ENCODE measurements at places on chromosomes 11 and 22. TPM values are rescaled to one million over a fixed set of nuclear protein-coding genes. Genes with fewer than 3 reads are reported as not detected.
A peak's percentile ranks its signal among the peaks of the same experiment; 100 is the strongest.

DNA sequence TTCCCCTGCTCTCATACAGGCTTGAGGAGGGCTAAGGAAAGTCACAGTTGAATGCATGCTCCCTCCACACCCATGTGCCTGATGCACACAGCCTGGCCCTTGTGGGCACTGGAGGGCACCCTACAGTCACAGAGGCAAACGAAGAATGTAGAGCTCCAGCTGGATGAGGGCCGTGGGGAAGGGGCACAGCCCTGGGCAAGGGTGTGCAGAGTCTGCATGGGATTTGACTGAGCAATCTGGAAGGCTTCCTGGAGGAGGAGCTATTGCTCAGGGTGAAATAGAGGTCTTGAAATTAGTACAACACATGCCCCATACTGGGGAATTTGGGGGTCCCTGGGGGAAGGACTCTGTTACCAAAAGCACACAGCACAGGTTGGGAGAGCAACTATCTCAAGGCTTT lies 64.0 kb downstream of the KCNQ1 start:
- no peaks in the 10 kb centered on the region for H3K4me1 ChIP-seq
- no peaks in the 10 kb centered on the region for H3K36me3 ChIP-seq
- H3K4me3 ChIP-seq = no peak overlapping the region
- DNase-seq = no peak

The OR4D6 gene
- not detected for total RNA-seq

The CHRNA10 gene
- 0.36 TPM for total RNA-seq

- H3K4me3 ChIP-seq = no peak overlapping the region
- no peaks in the 10 kb centered on the region for H3K36me3 ChIP-seq
- no peak overlapping the region for H3K27ac ChIP-seq
- no peaks in the 10 kb centered on the region for H3K27me3 ChIP-seq
Observed at GRCh38 chr11:128555606-128556005, 31.8 kb downstream of the ETS1 start.

The PHOX2A gene
- total RNA-seq = not detected

GRCh38 chr11:60211206-60211605 lies 28.3 kb upstream of the MS4A6A start:
- no peaks in the 10 kb centered on the region for H3K36me3 ChIP-seq
- H3K4me1 ChIP-seq = no peaks in the 10 kb centered on the region
- H3K27me3 ChIP-seq = no peaks in the 10 kb centered on the region
- no peak overlapping the region for H3K27ac ChIP-seq
- H3K4me3 ChIP-seq = no peak overlapping the region

DNA sequence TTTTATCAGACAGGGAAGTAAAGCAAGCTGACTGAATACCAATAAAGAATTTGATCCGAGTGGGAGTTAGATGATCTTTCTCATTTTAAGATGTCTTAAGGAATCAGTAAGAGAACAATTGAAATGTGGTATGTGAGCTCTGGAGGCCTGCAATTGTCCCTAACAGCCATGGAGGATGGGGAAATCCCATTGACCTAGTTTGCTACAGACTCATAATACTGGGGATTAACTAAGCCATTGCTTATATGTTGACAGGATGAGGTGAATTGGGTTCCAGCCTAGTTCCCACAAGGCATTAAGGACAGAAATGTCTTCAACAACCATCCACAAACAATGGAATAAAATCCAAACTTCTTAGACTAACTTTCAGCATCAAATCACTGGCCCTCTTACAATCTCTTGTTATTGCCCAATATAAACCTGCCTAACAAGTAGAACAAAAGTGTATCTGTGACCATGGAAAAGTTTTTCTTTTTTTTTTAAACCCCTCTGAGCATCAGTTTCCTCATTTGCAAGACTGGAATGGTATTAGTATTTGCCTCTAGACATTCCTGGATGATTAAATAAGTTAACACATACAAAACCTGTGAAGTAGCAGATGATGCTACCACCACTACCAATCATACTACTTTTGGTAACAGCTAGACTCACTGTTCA lies 773.2 kb downstream of the DLG2 start:
- H3K27me3 ChIP-seq = no peaks in the 10 kb centered on the region
- DNase-seq = no peak
- no peaks in the 10 kb centered on the region for H3K4me1 ChIP-seq
- H3K27ac ChIP-seq = no peak overlapping the region
- no peak overlapping the region for H3K4me3 ChIP-seq

DNA sequence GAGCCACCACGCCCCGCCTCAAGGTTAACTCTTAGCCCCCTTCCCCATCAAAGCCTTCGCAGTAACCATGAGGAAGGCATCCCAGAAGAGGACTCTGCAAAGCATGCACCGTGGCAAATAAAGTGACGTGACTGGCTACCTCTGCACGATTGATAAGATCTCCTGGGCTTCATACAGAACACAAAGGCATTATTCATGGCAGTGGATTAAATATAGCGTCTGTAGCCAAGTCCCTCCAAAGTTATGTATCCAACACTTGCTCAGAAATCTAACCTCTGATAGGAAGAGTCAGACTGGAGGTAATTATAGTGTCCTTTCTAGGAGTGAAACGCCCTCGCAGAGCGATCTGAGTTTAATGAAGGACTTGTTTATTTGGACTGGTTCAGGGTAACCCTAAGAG lies 22.4 kb downstream of the CPT1A start:
- no peak overlapping the region for H3K27ac ChIP-seq
- no peaks in the 10 kb centered on the region for H3K27me3 ChIP-seq
- H3K4me3 ChIP-seq = no peak overlapping the region
- H3K4me1 ChIP-seq = no peaks in the 10 kb centered on the region
- no peak for DNase-seq

DNA sequence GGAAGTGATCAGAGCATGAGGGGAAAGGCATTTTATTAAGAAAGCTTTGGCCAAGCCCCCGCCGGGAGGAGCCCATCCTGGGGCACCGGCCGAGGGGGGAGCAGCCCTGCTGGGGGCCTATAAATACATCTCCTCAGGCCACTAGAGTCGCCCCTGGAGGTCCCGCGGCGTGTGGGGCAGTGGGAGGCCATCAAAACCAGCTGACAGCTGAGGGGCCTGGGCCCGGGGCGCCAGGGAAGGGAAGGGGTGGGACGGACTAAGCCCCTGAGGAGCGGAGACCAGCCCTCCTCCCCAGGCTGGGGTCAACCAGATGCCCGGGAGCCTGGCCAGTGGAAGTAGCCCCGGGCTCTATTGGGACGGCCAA lies 13.1 kb downstream of the SCARF2 start:
- peaks cover 13% of the 10 kb centered on the region for H3K4me1 ChIP-seq
- peak overlapping the region; percentile 23 for H3K27ac ChIP-seq
- no peak overlapping the region for H3K4me3 ChIP-seq

The TRIM34 gene
- total RNA-seq = 0.99 TPM

DNA sequence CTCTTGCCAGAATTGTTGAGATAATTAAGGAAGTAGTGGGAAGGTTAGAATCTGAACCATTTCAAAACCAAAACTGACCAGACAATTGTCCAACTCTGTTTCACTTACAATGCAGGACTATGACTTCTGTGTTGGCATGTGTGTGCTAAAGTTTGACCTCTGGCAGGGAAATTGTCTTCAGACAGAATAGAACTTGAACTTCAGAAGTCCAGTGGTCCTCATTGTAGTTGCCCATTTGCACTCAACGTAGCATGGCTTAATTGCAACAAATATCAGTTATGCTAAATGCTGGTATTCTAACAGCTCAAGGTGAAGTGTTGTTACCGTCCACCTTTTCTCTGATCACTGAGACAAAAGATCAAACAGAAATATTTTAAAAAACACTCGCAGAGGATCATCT lies 47.2 kb downstream of the BLID start:
- DNase-seq = no peak
- H3K4me1 ChIP-seq = no peaks in the 10 kb centered on the region
- no peaks in the 10 kb centered on the region for H3K27me3 ChIP-seq
- no peak overlapping the region for H3K4me3 ChIP-seq
- no peak overlapping the region for H3K27ac ChIP-seq

DNA sequence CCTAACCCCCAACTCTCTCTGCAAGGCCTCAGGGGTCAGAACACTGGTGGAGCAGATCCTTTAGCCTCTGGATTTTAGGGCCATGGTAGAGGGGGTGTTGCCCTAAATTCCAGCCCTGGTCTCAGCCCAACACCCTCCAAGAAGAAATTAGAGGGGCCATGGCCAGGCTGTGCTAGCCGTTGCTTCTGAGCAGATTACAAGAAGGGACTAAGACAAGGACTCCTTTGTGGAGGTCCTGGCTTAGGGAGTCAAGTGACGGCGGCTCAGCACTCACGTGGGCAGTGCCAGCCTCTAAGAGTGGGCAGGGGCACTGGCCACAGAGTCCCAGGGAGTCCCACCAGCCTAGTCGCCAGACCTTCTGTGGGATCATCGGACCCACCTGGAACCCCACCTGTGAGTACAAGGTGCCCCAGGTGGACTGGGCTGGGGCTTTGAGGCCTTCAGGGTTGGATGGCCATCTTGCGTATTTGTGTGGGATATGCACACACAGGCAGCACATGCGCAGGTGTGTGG lies at the start of gene BEST1:
TSS of gene BEST1 (plus strand) at position 317 of the 513 bp plus-strand sequence. CDS start 1,456 bp downstream, outside the sequence.
- peaks cover under 1% of the 10 kb centered on the region for H3K4me1 ChIP-seq
- H3K27me3 ChIP-seq = no peaks in the 10 kb centered on the region
- DNase-seq = no peak
- no peaks in the 10 kb centered on the region for H3K36me3 ChIP-seq
- H3K4me3 ChIP-seq = no peak within 1 kb of the TSS

GRCh38 chr11:120344302-120345004 lies 8.2 kb downstream of the ARHGEF12 start:
- H3K27ac ChIP-seq = peak overlapping the region; percentile 61
- no peaks in the 10 kb centered on the region for H3K27me3 ChIP-seq
- peaks cover 90% of the 10 kb centered on the region for H3K4me1 ChIP-seq
- no peaks in the 10 kb centered on the region for H3K36me3 ChIP-seq
- DNase-seq = no peak

The CCDC116 gene
- 0.22 TPM for total RNA-seq

GRCh38 chr22:18088825-18089568 lies 11.2 kb downstream of the PEX26 start:
- H3K36me3 ChIP-seq = peaks cover 53% of the 10 kb centered on the region
- no peaks in the 10 kb centered on the region for H3K27me3 ChIP-seq
- no peak overlapping the region for H3K4me3 ChIP-seq
- DNase-seq = peak; percentile 65

DNA sequence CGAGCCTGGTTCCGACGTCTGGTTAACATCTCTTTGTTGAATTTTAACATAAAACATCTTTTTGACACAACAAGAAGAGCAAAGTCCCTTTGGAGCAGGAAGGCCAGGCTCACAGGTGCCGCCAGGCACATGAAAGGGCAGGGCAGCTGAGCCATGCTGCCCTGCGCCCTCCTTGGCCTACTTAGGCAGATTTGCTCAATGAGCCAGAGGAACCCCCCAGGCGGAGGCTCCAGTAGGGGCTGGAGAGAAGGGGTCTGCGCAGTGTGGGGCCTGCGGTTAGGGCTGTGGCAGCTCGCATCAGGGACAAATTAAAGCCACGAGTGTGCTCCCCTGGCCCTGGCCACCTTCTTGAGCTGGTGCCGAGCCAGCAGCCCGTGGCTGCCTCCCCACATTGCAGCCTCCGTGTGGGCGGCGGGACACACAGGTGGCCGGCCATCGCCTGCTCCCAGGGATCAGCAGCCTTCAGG lies 9.9 kb upstream of the SLC22A12 start:
- no peak overlapping the region for H3K4me3 ChIP-seq
- H3K27ac ChIP-seq = no peak overlapping the region
- no peaks in the 10 kb centered on the region for H3K4me1 ChIP-seq
- DNase-seq = no peak
- no peaks in the 10 kb centered on the region for H3K27me3 ChIP-seq

The DRD4 gene
- 1.2 TPM for total RNA-seq

DNA sequence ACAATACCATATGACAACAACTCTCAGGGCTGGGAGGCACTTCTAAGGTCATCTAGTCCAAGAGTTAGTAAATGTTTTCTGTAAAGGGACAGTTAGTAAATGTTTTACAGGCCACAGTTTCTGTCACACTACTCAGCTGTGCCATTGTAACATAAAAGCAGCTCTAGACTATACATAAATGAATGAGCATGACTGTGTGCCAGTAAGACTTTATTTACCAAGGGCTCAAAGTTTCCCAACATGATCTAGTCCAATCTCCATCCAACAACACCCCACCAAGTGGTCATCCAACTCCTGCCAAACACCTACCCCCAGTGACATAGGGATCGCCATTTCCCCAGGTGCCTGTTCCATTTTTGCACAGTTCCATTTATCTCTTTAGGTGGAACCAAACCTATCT lies 12.1 kb downstream of the SERGEF start:
- peaks cover 89% of the 10 kb centered on the region for H3K36me3 ChIP-seq
- no peak overlapping the region for H3K27ac ChIP-seq
- DNase-seq = no peak
- H3K4me1 ChIP-seq = no peaks in the 10 kb centered on the region

DNA sequence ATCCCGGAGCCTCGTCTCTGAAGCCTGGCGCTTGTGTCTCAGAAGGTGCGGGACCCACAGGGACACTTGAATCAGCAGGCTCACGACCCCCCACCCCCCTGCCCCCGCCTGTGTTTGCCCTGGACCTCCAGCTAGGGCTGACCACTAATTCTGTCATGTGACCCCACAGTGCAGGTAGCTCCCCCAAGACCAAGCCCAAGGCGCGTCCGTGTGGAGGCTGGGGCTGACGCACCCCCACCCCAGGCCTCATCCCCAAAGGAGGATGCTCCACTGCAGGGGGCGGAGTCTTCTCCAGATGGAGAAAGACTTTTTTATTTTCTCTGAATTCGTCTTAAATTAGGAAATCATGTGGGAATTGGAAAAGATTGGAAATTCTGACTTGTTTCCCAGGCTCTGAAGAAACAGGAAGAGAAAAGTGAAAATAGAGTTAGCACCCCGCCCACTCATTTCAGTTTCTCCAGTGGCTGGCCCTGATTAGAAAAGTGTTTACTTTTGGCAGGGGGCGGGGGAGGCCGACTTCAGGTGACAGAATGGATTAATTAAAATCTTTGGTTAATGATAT lies 1.0 kb upstream of the RELA start:
- H3K36me3 ChIP-seq = peaks cover 37% of the 10 kb centered on the region
- peaks cover 17% of the 10 kb centered on the region for H3K4me1 ChIP-seq
- peak; percentile 83 for DNase-seq
- H3K27me3 ChIP-seq = no peaks in the 10 kb centered on the region
- H3K4me3 ChIP-seq = peak overlapping the region; percentile 88
- H3K27ac ChIP-seq = peak overlapping the region; percentile 94

The CECR2 gene
- total RNA-seq = 20.9 TPM

Data from psoas muscle (tissue), 8 donors.